ENCODE measurements at places on chromosomes 7 and 10.

GRCh38 chr7:12519682-12520009, 50.9 kb upstream of the SCIN start:
- no peak for DNase-seq
- no peak overlapping the region for H3K4me3 ChIP-seq
- H3K36me3 ChIP-seq: no peaks in the 10 kb centered on the region
- no peak overlapping the region for H3K27ac ChIP-seq

GRCh38 chr10:6912424-6912823, 332.3 kb upstream of the PRKCQ start:
- no peak overlapping the region for H3K27ac ChIP-seq
- DNase-seq: peak; percentile 1
- no peaks in the 10 kb centered on the region for H3K4me1 ChIP-seq
- H3K36me3 ChIP-seq: no peaks in the 10 kb centered on the region
- no peak overlapping the region for H3K4me3 ChIP-seq

- peaks cover 4% of the 10 kb centered on the region for H3K27me3 ChIP-seq
- no peak overlapping the region for H3K27ac ChIP-seq
- no peak overlapping the region for H3K4me3 ChIP-seq
- DNase-seq: no peak
- H3K4me1 ChIP-seq: no peaks in the 10 kb centered on the region
Observed at GRCh38 chr7:2948749-2949148, 94.9 kb downstream of the CARD11 start.

DNA sequence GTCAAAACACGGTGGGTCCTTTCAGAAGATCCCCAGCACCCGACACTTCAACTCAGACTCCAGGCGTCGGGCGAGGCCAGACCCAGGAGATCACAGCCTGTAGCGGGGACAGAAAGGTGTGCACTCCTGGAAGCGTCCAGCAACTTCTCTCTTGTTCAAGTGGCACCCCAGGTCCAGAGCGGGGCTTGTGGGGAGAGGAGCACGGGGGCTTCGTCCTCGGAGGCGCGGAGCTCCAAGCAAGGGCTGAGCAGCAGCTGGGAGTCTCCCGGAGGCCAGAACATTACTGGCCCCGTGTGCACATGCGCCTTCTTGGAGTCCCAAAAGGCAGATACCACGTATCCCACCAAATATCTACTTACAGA, 54.9 kb downstream of the ZRANB1 start:
- DNase-seq: no peak
- H3K27me3 ChIP-seq: peaks cover 25% of the 10 kb centered on the region
- no peak overlapping the region for H3K27ac ChIP-seq
- H3K36me3 ChIP-seq: peaks cover 25% of the 10 kb centered on the region
- peaks cover 19% of the 10 kb centered on the region for H3K4me1 ChIP-seq
- H3K4me3 ChIP-seq: no peak overlapping the region

- H3K4me3 ChIP-seq: no peak overlapping the region
- peaks cover 17% of the 10 kb centered on the region for H3K4me1 ChIP-seq
- H3K27me3 ChIP-seq: peaks cover 1% of the 10 kb centered on the region
- H3K27ac ChIP-seq: no peak overlapping the region
- no peaks in the 10 kb centered on the region for H3K36me3 ChIP-seq
Observed at GRCh38 chr10:34494012-34494411, 321.1 kb downstream of the PARD3 start.
